ENCODE measurements at places on chromosomes 4 and X.
A peak's percentile ranks its signal among the peaks of the same experiment; 100 is the strongest.

GRCh38 chrX:24506082-24506481, 41.0 kb downstream of the PDK3 start:
- peak; percentile 87 for ATAC-seq

DNA sequence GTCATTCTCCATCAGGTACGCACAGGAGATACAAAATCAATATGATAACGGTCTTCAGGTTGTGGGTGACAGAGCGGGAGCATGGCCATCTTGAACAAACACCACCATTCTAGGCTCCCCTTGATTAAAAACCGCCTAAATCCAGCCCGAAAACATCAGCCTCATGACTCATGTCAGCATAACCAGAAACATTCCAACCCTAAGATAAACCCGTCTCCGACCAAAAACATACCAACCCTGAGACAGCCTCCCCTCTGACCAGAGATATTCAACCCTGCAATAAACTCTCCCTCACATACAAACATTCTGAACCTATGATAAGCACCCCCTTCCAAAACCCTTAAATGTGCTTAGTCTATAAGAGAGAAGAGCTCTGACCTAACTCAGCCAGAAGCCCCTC, 157.9 kb downstream of the DHRSX start:
- ATAC-seq: no peak

DNA sequence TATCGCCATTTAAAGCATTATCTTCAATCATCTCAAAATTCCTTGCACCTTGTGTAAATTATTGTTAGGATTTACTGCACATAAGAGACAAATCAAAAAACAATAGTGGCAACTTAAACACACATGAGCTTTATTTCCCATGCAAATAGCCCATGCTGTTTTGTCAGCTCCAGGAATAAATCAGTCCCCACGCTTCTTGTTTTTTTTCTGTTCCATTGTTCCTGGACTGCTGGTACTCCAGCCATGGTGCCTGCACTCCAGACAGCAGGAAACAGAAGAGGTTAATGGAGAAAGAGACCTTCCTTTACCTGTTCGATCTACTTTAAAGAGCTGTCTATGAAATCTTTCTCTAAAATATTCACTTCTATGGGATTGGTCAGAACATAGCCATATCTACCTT, 1515.7 kb upstream of the TENM3 start:
- ATAC-seq: no peak

DNA sequence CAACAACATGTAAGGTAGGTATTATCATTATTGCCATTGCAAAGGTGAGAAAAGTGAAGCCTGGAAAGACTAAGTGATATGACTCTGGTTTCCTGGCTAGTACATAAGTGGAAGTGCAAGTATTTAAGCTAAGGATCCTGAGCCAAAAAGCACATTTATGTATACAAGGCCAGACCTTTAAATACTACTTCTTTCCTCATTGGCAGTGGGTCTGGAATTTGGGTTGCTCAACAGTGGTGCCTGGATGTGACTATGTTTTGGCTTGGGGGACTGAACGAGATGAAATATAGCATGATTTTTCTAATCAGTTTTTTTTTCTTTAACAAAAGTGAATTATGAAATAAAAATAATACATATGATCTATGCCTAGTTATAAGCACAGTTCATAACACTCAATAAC, 7.4 kb upstream of the FGF13 start:
- ATAC-seq: no peak

DNA sequence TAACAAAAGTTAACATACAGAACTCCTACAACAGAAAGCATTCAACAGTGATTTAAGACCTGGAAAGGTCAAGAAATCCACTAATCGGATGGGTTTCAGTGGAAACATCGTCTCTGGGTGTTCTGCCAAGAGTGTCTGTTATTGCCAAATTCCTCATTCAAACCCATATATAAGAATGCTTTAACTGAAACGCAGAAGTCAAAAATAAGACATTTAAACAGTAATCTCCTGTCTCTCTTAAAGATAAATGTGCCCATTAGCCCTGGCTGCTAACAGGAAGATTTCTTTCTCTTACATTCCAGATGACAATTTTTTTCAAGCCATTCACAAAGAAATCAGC, 31.5 kb downstream of the DCTD start:
- ATAC-seq: no peak

- no peak for ATAC-seq
Observed at GRCh38 chr4:174873931-174874330, 44.2 kb upstream of the ADAM29 start.

DNA sequence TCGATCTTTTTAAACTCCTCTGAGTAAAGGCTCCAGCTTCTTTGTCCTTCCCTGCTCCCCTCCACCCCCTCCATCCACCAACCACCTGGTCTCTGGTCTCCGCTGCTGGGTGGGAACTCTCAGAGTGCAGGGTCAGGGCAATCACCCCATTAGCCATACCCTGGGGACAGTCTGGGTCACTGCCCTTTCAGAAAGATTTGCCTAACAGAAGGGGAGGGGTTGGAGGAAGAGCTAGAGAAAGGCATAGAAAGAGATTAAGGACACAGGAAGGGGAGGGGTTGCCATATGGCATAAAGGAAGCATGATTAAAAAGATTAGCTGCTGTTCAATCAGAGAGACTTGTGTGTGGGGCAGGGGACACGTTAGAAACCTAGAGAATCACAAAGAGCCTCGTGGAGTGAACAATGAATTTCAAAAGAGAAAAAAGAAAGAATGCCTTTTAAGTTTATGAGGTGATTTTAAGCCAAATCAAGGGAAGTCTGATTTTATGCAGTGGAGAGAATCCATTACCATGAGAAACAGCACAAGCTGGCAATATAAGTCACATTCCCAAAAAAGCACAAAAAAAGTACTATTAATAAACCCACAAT, 115.5 kb upstream of the ACSL4 start:
- no peak for ATAC-seq

DNA sequence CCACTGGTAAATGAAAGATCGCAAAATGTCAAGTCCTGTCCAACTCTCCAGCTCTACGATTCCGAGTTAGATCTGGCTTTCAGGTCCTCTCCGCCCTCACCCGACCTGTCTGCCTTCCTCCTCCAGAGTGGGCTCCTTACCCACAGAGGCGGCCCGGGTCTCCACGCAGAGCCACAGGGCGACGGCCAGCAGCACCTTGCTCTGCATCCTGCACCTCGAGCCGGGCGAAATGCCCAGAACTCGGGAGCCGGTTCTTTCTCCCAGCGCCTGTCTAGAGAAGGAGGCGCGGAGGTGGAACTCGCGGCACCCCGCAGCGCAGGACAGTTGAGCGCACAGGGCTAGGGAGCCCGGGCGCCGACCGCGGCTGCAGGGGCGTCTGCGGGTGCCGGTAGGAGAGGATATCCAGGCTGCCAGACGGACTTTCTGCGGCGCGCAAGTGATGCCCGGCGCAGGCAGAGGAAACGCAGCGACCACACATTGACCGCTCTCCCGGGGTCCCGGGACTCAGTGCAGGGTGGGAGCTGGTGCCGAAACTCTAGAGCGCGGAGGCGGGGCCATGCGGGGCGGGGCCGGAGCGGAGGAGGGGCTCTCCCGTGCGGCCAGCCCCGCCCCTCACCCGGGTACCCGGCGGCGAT, at the start of gene KDR:
Gene KDR (minus strand): TSS at position 509 of the 635 bp plus-strand sequence. CDS start 302 bp downstream, at position 207.
- ATAC-seq: no peak

DNA sequence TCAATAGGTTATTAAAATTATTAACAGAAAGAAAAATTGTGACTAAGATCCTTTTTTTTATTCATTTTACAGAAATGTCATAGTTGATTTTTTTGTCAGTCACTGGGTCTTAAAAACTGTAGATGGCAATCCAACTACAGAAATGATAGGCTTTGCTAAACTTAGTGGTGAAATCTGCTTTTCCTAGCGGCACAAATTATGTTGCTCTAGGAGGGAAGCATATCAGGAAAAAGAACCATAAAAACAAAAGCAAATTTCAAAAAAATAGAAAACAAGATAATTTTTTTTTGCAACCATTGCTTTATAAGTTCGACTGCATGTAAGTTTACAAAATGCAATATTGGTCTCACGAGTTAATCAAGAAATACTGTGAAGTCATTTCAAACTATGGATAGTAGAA, 443.5 kb upstream of the IGFBP7 start:
- no peak for ATAC-seq

GRCh38 chrX:94256396-94256795, 582.4 kb downstream of the FAM133A start:
- ATAC-seq: no peak

- ATAC-seq: no peak
Observed at GRCh38 chrX:137352101-137352660, 213.7 kb upstream of the ZIC3 start.

DNA sequence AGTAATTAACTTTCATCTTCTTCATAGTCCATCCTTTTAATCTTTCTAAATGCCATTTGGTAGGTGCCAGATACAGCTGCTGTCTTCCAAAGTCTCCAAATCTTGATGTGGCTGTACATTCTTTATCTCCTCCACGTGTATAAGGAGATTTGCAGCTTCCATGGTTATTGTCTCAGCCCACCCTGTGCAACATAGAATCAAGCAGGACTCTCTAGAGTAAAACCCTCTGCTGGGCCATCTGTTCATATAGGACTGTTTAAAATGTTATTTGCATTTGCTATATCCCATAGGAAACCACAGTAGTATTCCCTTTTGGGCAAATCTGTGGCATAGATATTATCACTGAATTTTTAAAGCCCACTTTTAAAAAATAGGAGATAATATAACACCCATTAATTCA, 527.2 kb upstream of the EPHA5 start:
- ATAC-seq: no peak

- no peak for ATAC-seq
Observed at GRCh38 chrX:147343467-147343866, 528.9 kb upstream of the CXorf51A start.

DNA sequence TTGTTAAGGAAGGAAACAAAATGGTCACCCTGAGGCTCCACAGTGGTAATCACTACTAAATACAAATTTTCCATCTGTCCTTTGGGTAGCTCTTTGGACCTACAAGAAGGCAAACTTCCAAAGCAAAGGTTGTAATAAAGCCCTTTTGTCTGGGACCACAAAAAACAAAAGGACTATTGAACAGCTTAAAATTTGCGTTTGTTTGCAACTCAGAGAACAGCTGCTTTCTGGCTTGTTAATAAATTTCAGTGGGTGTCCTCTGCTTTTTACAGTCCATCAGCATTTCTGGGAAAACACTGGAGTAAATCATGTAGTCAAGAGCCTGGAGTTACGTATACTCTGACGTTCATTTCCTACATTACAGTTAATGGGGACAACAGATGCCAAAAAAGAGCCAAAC, 439.7 kb upstream of the DIAPH2 start:
- ATAC-seq: no peak

DNA sequence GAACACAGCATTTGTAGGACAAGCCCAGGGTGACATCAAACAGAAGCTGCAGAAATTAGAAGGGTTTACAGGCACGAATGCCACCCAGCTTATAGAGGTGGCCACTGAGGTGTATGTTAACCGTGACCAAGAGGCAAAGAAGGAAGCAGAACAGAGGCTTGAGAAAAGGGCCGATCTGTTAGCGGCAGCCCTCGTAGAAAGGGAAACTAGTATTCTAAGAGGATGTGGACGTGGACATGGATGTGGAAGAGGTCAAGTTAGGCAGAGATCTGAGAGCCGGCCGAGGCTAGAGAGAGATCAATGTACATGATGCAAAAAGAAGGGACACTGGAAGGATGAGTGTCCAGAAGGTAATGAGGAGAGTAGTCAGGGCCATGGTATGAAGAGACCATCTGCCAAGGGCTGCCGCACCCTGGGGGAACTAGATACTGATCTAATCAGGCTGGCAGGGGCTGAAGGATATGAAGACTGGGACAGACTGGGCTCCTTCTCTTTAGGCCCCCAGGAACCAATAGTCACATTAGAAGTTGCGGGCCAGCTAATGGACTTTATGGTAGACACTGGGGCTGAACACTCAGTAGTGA, 27.5 kb downstream of the LIAS start:
- no peak for ATAC-seq

- no peak for ATAC-seq
Observed at GRCh38 chr4:48079972-48080391, 54.1 kb downstream of the TXK start.

DNA sequence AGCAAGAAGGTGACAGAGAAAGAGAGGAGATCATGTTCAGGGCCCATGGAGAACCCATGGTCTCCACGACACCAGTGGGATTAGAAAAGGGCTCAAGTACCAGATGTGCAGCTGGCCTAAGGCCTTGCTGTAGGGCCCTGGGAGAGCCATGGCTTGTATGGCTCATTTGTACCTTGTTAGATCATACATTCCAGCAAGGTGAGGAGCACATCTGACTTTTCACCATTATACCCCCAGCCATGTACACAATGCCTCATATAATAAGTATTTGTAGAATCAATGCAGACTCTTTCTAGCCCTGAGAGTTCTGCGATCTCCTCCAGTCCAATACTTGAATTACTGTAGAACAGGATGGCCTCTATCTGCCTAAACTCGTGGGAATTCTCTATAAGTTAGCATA, 94.2 kb upstream of the MAP3K15 start:
- no peak for ATAC-seq

DNA sequence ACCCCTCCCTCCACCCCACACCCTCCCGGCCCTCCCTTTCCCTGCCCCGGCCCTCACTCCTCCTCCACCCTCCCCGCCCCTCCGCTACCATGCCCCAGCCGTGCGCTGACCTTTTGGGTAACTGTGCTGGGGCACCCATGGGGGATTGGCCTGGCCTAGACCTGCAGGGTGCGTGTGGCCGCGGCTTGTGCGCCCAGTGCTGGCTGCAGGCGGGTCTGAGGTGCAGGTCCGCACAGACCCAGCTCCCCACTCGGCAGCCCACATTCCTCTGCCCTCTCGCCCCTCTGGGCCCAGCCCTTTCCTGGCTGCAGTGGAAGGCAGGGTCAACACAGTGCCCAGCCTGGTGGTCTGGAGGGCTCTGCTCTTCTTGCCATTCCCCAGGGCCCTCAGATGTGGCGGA, 24.7 kb downstream of the FGFRL1 start:
- no peak for ATAC-seq

DNA sequence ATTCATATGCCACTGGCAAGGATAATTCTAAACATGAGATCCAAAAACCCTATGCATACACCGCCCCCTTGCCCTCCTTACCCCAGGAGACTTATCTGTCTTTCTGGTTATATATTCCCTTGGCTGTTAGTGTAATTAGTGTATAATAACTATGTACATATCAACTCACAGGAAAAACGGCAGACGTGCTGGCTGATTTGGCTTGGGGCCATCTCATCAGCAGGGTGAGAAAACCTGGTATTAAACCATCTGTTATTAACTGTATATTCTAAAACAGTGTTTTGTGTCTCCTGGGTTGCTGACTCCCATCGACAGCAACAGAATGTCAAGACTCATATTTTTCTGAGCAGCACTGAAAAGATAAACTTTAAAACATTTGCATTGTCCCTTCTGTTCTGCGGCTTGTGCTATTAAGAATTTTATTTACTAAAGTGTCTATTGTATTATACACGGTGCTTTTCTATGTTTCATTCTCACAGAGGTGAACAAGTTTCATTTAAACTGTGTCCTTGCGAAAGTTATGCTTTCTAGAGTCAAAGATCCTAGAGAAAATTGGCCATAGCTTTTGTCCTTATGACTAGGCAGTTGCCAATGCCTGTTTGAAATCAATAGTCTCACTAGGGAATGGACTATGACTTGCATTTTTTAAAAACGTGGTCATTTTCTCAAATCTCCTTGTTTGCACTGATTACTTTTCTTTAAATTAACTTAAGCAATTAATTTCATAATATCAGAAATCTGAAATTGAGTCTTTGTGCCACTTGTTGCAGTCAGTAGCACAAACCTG, 211.5 kb upstream of the MID1 start:
- no peak for ATAC-seq

All from activated CD4-positive, CD25-positive, alpha-beta regulatory T cell treated with anti-CD3 and anti-CD28 coated beads, Interleukin-2, amount 50 U/mL, for 24 hours (primary cell).